CD14-positive monocyte (primary cell): ENCODE measurements at places on chromosomes 7 and 10.
A peak's percentile ranks its signal among the peaks of the same experiment; 100 is the strongest.

GRCh38 chr7:1673581-1674118 is 3.6 kb downstream of the ELFN1 start:
- H3K27me3 ChIP-seq: peaks cover 4% of the 10 kb centered on the region
- no peak overlapping the region for H3K4me3 ChIP-seq
- no peak for DNase-seq

- no peak overlapping the region for H3K27ac ChIP-seq
- no peaks in the 10 kb centered on the region for H3K4me1 ChIP-seq
- H3K27me3 ChIP-seq: no peaks in the 10 kb centered on the region
- no peak overlapping the region for H3K4me3 ChIP-seq
- DNase-seq: no peak
These were observed 78.7 kb downstream of the VSTM4 start for GRCh38 chr10:49036638-49037037.

- H3K4me3 ChIP-seq: no peak overlapping the region
- DNase-seq: peak; percentile 18
- H3K27me3 ChIP-seq: peaks cover 3% of the 10 kb centered on the region
- no peak overlapping the region for H3K27ac ChIP-seq
These were observed 82.3 kb upstream of the GPR26 start for GRCh38 chr10:123583639-123584418.

- no peak overlapping the region for H3K4me3 ChIP-seq
- no peaks in the 10 kb centered on the region for H3K4me1 ChIP-seq
- no peaks in the 10 kb centered on the region for H3K27me3 ChIP-seq
These were observed 19.8 kb upstream of the TOMM7 start for GRCh38 chr7:22842383-22842941.

DNA sequence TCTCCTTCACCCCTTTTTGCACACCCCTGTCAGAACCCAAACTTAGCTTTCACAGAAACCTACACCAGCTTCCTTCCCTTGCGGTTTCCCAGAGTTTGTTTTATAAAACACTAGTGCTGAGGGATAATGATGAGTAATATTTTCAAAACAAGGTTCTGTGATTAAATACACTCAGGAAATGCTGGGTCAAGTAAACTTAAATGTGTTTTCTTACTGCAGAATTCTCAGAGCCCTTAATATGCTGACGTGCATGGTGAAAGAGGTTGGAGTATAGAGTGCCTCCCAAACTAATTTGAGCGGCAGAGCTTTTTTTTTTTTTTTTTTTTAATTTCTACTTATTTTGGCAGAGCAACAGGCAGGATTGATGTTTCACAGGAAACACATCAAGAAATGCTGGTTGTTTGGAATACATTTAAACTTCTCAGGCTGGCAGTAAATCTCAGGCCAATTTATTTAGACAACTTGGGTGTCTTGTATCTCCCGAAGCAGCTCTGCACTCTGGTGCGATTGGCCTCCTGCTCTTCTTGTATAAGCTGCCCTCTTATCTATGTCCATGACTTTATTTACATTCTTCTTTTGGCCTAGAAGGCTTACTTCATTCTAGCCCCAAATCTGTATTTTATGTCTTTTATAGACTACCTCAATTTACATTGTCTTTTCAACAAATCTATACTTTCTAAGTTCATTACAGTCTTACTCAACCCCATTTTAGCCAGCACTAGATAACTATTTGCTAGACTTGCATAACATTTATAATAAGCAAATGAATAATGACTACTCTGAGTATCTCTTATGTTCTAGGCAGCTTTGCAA is 165.4 kb downstream of the BMPER start:
- no peaks in the 10 kb centered on the region for H3K36me3 ChIP-seq
- H3K27me3 ChIP-seq: no peaks in the 10 kb centered on the region
- H3K27ac ChIP-seq: no peak overlapping the region
- DNase-seq: no peak
- no peak overlapping the region for H3K4me3 ChIP-seq

- DNase-seq: no peak
- H3K36me3 ChIP-seq: no peaks in the 10 kb centered on the region
- H3K27ac ChIP-seq: no peak overlapping the region
- H3K4me1 ChIP-seq: no peaks in the 10 kb centered on the region
- no peak overlapping the region for H3K4me3 ChIP-seq
- H3K27me3 ChIP-seq: no peaks in the 10 kb centered on the region
These were observed 124.6 kb downstream of the LRRTM3 start for GRCh38 chr10:67050415-67050814.

DNA sequence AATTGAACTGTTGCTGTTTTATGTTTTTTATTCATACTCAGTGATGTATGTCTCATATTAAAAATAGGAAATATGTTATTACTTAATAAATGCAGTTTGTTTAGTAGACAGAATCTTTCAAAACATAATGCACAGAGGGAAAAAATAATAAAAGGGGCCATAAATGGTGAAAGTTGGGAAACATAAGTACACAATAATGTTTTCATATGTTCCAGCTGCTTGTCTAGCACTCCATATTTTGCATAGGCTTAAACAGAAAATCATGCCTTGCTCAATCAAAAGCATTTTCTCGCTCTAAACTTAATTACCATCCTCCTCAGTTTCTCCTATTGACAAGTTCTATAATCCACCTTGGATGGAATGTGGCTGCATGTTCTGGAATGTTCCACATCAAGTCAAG is 333.2 kb downstream of the PLXNA4 start:
- no peaks in the 10 kb centered on the region for H3K4me1 ChIP-seq
- peaks cover 2% of the 10 kb centered on the region for H3K27me3 ChIP-seq
- no peaks in the 10 kb centered on the region for H3K36me3 ChIP-seq
- no peak overlapping the region for H3K4me3 ChIP-seq
- no peak for DNase-seq

DNA sequence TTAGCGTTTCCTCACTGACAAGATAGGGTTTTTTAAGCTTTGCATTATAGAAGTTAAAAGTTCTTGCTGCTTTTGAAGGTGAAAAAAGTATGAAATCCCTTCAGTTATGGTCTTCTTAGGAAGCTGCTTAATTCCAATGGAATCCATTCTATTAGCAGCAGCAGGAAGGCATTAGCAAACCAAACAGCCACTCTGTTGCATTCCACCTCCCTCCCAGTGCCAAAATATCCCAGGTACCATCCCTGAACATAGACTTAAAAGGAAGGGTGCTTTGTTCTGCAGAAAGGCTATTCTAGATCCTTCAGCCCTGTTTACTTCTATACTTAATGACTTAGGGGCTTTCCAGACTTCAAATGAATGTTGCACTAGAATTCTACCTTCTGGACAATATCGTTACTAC is 23.8 kb downstream of the ENO4 start:
- no peak overlapping the region for H3K4me3 ChIP-seq
- no peak for DNase-seq
- no peak overlapping the region for H3K27ac ChIP-seq
- H3K27me3 ChIP-seq: peaks cover 10% of the 10 kb centered on the region

DNA sequence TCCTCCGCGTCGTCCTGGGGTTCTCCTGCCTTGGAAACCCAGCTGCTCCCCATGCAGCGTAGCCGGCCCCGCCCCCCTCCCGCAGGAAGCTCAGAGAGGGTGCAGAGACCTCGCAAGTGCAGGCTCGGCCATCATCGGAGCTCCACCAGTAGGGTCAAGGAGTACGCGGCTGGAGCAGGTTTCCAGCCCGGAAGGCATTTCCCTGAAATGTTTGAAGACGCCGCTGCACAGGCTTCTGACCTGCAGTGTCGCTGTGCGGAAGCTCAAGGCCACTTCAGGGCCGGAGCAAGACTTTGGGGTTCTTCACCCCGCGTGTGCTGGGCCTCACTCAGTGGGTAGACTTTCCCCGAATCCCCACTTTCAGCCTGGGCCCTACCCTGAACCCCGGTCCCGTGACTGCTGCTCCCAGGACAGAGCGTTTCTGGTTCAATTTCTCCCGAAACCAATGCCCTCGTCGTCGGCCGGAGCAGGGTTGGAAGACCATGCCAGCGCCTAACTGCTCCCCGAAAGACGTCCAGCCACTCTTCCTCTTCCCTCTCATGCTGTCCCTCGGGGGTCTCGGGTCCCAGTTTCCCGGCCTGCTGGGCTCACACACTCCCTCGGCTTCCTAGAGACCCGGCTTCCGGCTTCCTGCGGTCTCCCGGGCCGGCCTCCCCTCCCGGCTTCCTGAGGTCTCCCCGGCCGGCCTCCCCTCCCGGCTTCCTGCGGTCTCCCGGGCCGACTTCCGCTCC is 52.1 kb downstream of the INSIG1 start:
- DNase-seq: no peak
- no peak overlapping the region for H3K4me3 ChIP-seq
- no peaks in the 10 kb centered on the region for H3K27me3 ChIP-seq
- H3K4me1 ChIP-seq: peaks cover 4% of the 10 kb centered on the region

GRCh38 chr10:46787321-46787615 is 124.0 kb upstream of the PTPN20 start:
- H3K4me3 ChIP-seq: peak overlapping the region; percentile 53
- no peak overlapping the region for H3K27ac ChIP-seq
- H3K27me3 ChIP-seq: no peaks in the 10 kb centered on the region
- peak; percentile 27 for DNase-seq

DNA sequence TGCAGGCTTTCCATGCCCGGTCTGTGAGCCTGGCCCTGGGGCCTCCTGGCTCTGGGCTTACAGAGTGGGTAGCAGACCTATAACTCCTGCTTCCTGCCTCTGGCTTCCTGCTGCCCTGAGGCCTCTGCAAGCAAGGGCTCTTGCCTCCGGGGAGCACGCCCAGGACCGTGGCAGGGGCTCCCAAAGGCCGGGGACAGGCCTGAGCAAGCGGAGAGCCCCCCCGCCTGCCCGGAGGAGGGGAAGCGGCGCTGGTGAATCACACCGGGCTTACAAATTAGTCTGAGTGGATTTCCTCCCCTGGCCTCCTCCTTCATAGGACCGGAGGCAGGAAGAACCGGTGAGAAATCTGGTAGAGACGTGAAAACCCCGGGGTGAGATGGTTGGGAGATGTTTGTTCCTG is 1.5 kb upstream of the MYL10 start:
- no peak overlapping the region for H3K4me3 ChIP-seq
- DNase-seq: no peak
- H3K27ac ChIP-seq: no peak overlapping the region
- H3K4me1 ChIP-seq: no peaks in the 10 kb centered on the region

DNA sequence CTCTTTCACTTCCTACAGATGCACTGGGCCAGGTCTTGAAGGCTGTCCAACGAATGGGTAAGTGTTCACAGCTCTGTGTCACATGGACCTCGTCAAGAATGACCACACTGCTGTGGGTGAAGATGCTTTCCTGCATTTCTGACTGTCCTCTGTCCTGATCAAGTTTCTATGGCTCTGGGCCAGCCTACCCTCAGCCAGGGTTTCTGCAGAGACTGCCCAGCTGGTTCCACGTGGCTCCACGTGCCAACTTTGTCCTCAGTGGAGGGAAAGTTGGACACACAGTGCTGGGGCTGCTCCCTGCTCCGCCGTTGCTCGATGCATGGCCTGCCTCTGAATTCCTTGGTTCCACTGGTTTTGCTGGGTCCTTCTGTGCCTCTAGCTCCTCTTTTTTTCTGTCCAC is 152.3 kb downstream of the EGFR start:
- H3K4me3 ChIP-seq: no peak overlapping the region
- H3K4me1 ChIP-seq: no peaks in the 10 kb centered on the region
- H3K27me3 ChIP-seq: no peaks in the 10 kb centered on the region
- DNase-seq: no peak
- no peak overlapping the region for H3K27ac ChIP-seq
- H3K36me3 ChIP-seq: no peaks in the 10 kb centered on the region

- H3K36me3 ChIP-seq: no peaks in the 10 kb centered on the region
- DNase-seq: peak; percentile 80
- H3K27me3 ChIP-seq: no peaks in the 10 kb centered on the region
- peak overlapping the region; percentile 22 for H3K4me3 ChIP-seq
These were observed 44.8 kb upstream of the ADO start for GRCh38 chr10:62759599-62760175.

- H3K4me3 ChIP-seq: no peak overlapping the region
- no peak overlapping the region for H3K27ac ChIP-seq
- no peaks in the 10 kb centered on the region for H3K27me3 ChIP-seq
- H3K36me3 ChIP-seq: no peaks in the 10 kb centered on the region
- H3K4me1 ChIP-seq: no peaks in the 10 kb centered on the region
These were observed 250.3 kb downstream of the CNTNAP2 start for GRCh38 chr7:146366938-146367337.

DNA sequence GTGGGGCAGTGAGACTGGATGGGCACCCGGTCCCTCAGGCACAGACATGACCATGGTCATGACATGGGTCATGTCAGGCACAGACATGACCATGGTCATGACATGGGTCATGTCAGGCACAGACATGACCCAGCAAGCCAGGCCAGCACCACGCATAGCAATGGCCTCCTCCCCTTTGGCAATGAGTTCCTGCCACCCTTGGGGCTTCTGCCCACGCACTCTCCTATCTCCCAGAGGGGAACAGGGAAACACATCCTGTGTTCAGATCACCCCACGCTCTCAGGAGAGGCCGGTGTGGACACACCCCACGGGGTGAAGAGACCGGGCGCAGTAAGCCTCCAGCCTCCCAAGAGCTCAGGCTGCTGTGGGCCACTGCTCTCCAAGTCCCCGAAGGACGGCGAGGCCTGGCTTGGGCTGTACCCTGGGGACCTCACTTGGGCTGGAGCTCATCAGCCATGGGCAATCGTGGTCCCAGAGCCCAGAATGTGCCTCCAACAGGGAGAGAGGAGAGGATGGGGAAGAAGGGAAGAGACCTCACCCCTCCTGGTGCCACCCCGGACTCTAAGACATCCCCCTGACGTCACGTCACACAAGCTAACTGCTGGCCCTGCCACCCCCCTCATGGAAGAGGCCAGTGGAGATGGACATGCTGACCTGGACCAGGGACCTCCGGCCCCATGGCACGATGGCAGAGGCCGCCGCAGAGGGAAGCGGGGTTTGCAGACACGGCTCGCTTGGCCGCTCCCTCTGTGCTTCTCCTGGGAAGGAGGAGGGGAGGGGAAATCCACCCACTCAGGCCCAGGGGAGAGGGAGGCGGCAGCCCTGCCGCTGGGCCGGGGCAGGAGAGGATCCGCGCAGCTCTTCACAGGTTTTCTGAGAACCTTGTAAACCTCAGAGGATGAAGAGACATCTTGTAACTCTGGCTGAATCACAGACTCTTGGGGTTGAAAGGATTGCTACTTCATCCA is 269.6 kb downstream of the ELFN1 start:
- peak overlapping the region; percentile 38 for H3K4me3 ChIP-seq
- no peaks in the 10 kb centered on the region for H3K27me3 ChIP-seq
- H3K36me3 ChIP-seq: peaks cover 7% of the 10 kb centered on the region
- DNase-seq: peak; percentile 37
- H3K27ac ChIP-seq: peak overlapping the region; percentile 62
- H3K4me1 ChIP-seq: peaks cover 46% of the 10 kb centered on the region
